ENCODE measurements at places on chromosomes 7 and 10.

DNA sequence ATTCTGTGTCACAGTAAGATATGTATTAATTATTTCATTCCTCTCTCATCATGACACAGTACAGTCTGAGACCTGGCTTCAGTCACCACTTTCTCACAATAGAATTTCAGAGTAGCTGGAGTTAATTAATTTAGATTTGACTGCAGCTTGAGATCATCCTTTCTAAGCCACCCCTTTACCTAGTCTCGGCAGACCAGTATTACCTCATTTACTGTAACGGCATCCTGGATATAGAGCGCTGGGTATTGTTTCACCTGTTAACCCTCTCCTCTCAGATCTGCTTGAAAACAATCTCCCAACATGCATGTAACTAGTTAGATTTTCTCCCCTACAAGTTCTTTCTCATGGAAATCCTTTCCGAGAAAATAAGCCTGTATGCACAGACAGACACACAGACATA, 1057.5 kb downstream of the GATA3 start:
- no peak for DNase-seq

- DNase-seq: no peak
Measured at GRCh38 chr7:77209479-77210139, 10.0 kb upstream of the FGL2 start.

- no peak for DNase-seq
Measured at GRCh38 chr10:112880633-112881530, 69.2 kb upstream of the TCF7L2 start.

DNA sequence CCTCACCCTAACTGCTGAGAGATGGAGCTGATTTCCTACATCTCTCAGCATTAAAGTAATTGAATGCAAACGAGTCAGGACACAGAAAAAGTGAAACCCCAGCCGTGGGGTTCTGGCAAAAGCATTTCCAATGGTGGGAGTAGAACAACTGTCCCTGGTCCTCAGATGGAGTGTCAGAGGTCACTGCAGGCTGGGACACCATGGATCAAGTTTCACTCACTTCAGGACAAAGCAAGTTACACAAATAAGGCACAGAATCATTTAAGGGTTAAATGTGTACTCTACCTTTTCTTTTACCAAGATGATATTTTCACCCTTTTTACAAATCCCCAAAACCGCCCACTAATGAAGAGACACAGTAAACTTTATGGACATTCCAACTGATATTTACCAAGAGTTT, 607.8 kb downstream of the PARD3 start:
- DNase-seq: no peak

DNA sequence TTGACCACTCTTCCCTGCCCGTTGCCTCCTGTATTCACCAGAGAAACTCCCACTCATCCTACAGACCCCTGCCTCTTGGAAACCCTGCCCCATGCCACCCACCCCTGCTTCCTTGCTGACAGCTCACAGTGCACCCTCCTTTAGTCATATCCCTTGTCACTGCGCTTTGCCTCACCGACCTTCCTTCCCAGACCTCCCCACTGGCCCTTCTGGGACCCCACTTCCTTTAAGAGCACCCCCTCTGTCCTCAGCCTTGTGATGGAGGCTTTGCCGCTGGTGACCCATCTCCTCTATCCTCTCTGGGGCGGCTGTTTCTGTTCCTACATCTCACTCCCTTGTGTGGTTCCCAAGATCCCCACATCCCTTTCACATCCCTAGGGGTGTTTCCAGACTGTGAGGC, 92.8 kb upstream of the ZMIZ1 start:
- no peak for DNase-seq

- DNase-seq: peak; percentile 33
Measured at GRCh38 chr10:74039561-74040145, 41.7 kb downstream of the VCL start.

DNA sequence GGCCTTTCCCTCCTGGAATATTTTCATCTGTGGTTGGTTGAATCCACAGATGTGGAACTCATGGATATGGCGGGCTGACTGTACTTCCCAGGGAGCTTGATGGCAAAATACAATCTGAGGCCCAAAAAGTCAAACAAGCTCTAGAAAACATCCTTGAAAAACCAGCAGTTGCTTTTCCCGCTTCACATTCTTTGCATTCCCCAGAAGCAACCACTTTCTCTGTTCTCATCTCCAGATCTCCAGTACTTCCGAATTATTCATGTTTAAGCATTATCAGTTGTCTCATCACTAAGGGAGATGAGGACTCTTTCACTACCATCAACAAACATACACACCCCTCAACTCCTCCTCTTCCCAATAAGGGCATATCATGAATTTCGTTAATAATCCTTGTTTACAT, 55.3 kb downstream of the KIF5B start:
- DNase-seq: no peak

- DNase-seq: no peak
Measured at GRCh38 chr10:1605999-1606940, 131.1 kb downstream of the ADARB2 start.

DNA sequence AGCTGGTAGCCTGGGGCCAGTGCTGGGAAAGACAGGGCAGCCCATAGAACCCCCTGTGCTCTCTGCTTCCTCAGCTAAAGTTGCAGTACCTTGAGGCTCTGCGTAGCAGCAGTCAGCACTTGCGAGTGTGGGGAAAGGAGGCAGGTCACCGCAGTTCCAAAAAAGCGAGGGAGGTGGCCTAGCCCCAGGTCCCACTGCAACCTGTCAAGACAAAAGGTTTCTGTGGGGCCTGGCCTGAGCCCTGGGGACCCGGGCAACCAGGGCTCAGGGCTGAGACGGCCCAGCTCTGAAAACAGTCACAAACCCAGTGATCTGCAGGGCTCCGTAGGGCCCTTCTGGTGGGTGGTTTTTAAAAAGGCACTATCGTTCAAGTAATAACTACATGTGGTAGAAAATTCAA, 19.5 kb downstream of the RRP12 start:
- DNase-seq: no peak

GRCh38 chr10:132647424-132647823, 109.8 kb downstream of the INPP5A start:
- DNase-seq: no peak

GRCh38 chr7:41316410-41316809, 386.5 kb downstream of the INHBA start:
- DNase-seq: no peak

DNA sequence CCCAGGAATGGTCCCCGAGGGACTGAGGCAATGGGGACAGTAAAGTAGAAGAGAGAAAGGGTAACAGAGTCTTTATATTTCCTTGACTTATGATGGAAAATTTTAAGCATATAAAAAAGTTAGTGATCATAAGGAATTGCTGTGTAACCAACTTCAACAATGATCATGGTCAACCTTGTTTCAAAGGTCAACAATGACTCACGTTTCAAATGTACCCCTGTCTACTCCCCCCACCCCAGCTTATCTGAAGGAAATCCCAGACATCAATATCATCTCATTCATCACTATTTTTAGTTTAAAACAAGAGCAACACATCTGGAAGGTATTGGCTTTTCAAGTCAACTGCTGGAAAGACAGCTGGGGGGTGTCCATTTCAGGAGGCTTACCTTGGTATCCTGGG, 92.9 kb downstream of the SMURF1 start:
- no peak for DNase-seq

DNA sequence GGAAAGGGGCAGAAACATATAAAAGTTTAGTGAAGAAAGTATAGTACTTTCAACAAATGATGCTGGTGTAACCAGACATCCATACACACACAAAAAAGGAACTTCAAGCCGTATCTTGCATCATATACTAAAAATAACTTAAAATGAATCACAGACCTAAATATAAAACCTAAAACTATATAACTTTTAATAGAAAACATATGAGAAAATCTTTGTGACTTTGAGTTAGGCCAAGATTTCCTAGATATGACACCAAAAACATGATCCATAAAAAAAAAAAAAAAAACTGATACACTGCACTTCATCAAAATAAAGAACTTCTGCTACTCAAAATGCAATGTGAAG, 40.9 kb downstream of the NUDCD3 start:
- DNase-seq: no peak

DNA sequence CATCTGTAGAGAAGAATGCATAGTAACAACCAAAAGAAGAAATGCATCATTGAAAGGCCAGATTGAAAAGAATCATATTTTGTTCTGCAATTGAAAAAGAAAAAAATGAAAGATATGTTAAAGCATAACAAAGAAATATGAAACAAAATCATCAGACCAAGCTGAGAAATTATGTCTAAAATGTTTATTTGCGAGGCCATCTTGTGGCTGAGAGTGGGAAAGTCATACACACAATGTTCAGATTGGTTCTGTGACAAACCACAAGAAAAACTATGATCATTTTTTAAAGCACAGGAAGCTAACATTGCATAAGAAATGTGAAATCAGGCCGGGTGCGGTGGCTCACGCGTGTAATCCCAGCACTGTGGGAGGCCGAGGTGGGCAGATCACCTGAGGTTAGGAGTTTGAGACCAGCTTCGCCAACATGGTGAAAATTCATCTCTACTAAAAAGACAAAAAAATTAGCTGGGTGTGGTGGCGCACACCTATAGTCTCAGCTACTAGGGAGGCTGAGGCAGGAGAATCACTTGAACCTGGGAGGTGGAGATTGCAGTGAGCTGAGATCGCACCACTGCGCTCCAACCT, 36.6 kb downstream of the ABCB5 start:
- DNase-seq: no peak

GRCh38 chr10:114932945-114933344, 5.0 kb upstream of the TRUB1 start:
- DNase-seq: no peak

DNA sequence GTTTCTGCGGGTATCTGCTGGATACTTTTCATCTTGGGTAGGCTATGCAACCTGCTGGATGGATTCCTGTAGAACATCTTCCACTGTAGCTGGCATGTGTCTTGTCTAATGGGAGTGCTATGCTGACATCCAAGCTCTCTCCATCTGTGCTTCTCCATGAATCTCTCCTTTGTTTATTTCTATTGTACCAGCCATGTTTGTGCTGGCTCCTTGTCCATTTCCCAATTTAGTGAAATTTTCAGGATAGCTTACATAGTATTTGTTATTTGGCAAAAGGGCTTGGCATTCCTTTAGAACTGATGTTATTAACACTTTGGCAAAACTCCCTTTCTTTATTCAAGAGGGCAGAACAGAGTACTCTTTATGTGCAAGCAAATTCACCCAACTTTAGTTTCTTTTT, 198.0 kb downstream of the CSTF2T start:
- DNase-seq: no peak

DNA sequence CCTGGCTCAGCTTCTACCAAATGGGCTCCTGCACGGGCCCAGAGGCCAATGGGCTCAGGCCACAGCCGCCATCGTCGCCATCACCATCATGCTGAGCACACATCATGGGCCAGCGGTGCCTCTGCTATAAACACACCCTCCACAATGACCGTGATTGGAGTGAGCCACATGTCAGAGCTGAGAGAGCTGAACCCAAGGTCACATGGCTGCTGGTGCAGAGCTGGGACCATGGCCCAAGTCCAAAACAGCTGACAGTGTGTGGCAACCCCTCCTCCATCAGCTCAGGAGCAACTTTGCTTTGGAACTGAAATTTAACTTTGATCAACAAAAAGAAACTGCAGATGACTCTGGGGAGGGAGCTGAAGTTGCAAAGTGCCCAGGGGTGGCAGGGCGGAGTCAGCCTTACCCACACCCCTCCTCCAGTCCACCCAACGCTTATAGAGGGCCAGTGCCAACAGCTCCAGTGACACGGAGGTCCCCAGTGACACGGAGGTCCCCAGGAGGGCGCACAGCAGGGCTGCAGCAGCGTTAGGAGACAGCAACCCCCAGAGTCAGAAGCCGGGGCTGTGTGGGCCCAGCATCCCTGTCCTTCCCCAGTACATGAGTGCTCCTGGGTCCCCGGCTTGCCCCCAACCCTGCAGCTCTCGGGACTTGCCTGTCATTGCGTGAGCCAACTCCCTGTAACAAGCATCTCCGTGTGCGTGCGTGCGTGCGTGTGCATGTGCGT, 249.6 kb downstream of the ELFN1 start:
- DNase-seq: no peak

- DNase-seq: no peak
Measured at GRCh38 chr7:101826081-101826835, 8.8 kb downstream of the CUX1 start.

- no peak for DNase-seq
Measured at GRCh38 chr7:118003476-118003875, 130.2 kb upstream of the CTTNBP2 start.

DNA sequence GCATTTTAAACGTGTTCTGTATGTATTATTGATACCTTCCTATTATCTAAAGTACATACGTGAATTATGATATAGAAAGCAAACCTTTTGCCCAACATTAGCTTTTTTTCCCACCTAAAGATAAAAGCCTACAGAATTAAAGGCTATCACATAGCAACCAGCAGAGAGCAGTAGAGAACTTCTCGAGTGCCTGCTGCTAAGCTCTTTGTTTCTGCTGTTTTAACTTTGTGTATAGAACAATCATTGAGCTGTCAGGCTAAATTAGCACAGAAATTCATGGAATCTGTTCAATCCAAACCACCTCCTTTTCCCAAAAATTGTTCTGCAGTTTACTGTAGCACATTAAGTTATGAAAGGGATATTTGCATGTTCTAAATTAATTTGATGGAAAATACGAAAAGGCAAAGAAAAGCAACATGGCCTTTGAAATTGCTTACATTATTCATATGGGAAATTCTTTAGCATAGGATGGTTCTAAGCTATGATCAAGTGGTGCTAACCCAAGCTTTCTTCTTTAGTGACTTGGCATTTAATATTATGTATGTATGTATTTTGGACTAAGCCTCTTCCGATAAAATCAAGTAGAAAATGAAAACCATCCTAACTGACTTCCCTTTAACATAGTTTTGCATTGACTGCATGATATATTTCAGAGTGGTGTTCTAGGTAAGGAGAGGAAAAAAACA, 1288.5 kb downstream of the GATA3 start:
- DNase-seq: peak; percentile 7

DNA sequence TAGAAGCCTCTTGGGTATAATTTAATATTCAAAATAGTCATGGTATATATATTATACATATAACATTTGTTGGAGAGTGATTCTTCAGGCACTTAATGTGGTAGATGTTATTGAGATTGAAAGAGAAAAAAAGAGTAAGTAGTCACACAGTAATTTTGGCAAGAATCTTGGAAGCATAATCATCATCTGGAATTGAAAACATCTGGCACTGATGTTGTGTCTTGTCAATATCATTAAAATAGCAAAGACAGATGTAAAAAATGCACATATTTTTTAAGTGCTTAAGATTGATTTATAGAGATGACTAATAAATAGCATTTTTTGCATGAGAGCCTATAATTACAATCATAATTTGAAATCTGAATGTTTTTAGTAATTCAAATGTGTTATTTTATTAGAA, 9.5 kb downstream of the SEMA3D start:
- no peak for DNase-seq

- DNase-seq: no peak
Measured at GRCh38 chr7:35969066-35969465, 168.2 kb downstream of the SEPTIN7 start.

- DNase-seq: no peak
Measured at GRCh38 chr10:127774766-127775559, 38.0 kb downstream of the FOXI2 start.

Data from skeletal muscle cell (primary cell).